Activated CD4-positive, alpha-beta memory T cell treated with anti-CD3 and anti-CD28 coated beads, Interleukin-2, amount 10 ng/mL, durations not matched to agents 7 days and 5 days (primary cell): ENCODE measurements at places on chromosomes 7 and 10.

DNA sequence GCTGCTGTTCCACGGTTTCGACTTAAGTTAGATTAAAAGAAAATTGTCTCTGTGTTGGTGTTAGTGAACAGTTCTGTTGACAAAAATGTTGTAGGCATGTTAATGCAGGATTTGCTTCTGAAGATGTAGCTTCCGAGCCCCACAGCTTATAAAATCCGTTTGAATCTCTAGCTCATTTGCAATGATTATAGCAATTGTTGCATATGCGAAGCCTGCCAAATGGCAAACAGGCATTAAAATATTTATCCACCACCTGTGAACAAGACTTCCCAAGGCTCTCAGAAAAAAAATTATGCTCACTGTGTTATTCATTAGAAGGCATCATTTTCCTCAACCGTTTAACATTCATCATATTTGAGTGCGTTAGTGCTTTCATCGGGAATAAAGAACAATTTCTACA lies 14.3 kb downstream of the CFAP58 start:
- peaks cover 33% of the 10 kb centered on the region for H3K27me3 ChIP-seq
- H3K36me3 ChIP-seq: no peaks in the 10 kb centered on the region
- peaks cover under 1% of the 10 kb centered on the region for H3K4me1 ChIP-seq

GRCh38 chr7:30992414-30992813 lies 28.7 kb downstream of the GHRHR start:
- no peak for DNase-seq
- H3K27ac ChIP-seq: no peak overlapping the region
- H3K4me3 ChIP-seq: no peak overlapping the region
- H3K4me1 ChIP-seq: peaks cover 3% of the 10 kb centered on the region
- H3K36me3 ChIP-seq: no peaks in the 10 kb centered on the region
- no peaks in the 10 kb centered on the region for H3K27me3 ChIP-seq

DNA sequence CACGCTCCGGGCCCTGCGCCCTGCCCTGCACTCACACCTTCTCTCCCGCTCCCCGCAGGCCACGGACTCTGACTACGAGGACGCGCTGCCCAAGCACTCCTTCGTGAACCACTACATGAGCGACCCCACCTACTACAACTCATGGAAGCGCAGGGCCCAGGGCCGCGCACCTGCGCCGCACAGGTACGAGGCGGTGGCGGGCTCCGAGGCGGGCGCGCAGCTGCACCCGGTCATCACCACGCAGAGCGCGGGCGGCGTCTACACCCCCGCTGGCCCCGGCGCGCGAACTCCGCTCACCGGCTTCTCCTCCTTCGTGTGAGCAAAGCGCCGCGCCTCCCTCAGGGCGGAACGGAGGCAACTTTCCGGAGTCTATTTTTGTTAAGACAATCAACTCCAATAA lies 417.0 kb upstream of the FOXK1 start:
- no peaks in the 10 kb centered on the region for H3K4me1 ChIP-seq
- H3K27me3 ChIP-seq: no peaks in the 10 kb centered on the region
- H3K4me3 ChIP-seq: no peak overlapping the region
- DNase-seq: no peak
- H3K27ac ChIP-seq: no peak overlapping the region
- H3K36me3 ChIP-seq: no peaks in the 10 kb centered on the region

DNA sequence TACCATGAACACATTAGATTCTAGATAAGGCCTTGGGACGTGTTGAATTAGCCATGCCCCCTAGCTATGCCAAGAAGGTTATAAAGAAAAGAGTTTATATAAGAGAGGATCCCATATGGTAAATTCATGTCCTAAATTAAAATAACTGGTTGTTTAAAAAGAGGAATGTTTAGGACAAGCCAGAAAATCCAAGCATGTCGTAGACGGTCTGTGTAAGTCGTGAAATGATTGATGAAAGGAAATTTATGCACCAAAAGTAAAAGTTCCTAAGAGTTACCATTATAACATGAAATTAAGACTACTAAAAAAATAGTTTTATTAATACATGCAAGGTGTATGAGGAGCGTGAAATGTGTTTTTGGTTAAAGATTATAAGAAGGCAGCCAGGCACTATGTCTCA lies 624.9 kb downstream of the ARL4A start:
- no peaks in the 10 kb centered on the region for H3K4me1 ChIP-seq
- no peaks in the 10 kb centered on the region for H3K36me3 ChIP-seq
- H3K27ac ChIP-seq: no peak overlapping the region
- H3K4me3 ChIP-seq: no peak overlapping the region

- no peak overlapping the region for H3K27ac ChIP-seq
- no peak overlapping the region for H3K4me3 ChIP-seq
- H3K4me1 ChIP-seq: no peaks in the 10 kb centered on the region
- no peak for DNase-seq
- no peaks in the 10 kb centered on the region for H3K36me3 ChIP-seq
Measured at GRCh38 chr7:122343601-122344302, 39.2 kb upstream of the FEZF1 start.
